ENCODE measurements at places on chromosomes 5 and 9. TPM values are rescaled to one million over a fixed set of nuclear protein-coding genes. Genes with fewer than 3 reads are reported as not detected.

Gene CDX1
- total RNA-seq: not detected

GRCh38 chr5:33310451-33310850 is 130.3 kb upstream of the TARS1 start:
- H3K27ac ChIP-seq: no peak overlapping the region
- no peak overlapping the region for H3K4me3 ChIP-seq
- H3K36me3 ChIP-seq: no peaks in the 10 kb centered on the region
- no peak for DNase-seq

DNA sequence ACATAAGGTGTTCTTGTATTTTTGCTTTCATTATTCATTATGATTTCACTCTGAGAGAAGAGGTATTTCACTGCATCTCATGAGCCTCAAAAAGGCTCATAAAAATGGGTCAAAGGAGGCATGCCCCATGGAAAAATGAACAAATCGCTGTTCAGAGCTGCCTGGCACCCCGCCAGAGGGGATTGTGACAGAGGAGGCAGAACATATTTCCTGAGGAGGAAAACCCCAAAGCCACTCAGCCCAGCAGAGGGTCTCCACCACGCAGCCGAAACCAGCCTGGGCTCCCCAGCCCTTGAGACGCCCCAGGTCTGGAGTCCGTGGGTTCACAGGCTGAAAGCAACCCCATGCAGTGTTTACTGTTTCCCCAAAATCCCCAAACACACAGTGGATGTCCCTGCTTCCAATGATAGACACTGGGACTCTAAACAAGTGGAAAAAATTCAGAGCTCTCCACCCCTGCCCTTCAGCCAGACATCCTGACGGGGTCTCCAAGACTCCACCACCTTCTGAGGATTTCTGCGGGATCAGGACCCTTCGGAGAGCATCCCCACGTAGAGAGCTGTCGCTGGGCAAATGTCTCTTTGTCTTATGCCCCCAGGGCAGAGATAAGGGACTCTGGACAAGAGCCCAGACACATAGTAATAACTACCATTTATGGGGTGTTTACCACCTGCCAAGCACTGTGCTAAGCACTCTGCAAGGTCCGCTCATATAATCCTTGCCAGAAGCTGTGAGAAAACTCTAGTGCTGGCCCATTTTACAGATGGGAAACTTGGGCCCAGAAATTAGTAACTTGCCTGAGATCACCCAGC is 122.3 kb downstream of the PAX5 start:
- no peak overlapping the region for H3K4me3 ChIP-seq
- no peaks in the 10 kb centered on the region for H3K27me3 ChIP-seq
- H3K36me3 ChIP-seq: no peaks in the 10 kb centered on the region
- no peak for DNase-seq

- peaks cover 34% of the 10 kb centered on the region for H3K36me3 ChIP-seq
- H3K27me3 ChIP-seq: no peaks in the 10 kb centered on the region
Observed at GRCh38 chr9:132651259-132651658, 18.5 kb downstream of the DDX31 start.

- no peak overlapping the region for H3K4me3 ChIP-seq
- no peak for DNase-seq
- H3K4me1 ChIP-seq: no peaks in the 10 kb centered on the region
- H3K36me3 ChIP-seq: no peaks in the 10 kb centered on the region
- no peak overlapping the region for H3K27ac ChIP-seq
- H3K27me3 ChIP-seq: no peaks in the 10 kb centered on the region
Observed at GRCh38 chr9:128226412-128226801, 23.2 kb downstream of the DNM1 start.

DNA sequence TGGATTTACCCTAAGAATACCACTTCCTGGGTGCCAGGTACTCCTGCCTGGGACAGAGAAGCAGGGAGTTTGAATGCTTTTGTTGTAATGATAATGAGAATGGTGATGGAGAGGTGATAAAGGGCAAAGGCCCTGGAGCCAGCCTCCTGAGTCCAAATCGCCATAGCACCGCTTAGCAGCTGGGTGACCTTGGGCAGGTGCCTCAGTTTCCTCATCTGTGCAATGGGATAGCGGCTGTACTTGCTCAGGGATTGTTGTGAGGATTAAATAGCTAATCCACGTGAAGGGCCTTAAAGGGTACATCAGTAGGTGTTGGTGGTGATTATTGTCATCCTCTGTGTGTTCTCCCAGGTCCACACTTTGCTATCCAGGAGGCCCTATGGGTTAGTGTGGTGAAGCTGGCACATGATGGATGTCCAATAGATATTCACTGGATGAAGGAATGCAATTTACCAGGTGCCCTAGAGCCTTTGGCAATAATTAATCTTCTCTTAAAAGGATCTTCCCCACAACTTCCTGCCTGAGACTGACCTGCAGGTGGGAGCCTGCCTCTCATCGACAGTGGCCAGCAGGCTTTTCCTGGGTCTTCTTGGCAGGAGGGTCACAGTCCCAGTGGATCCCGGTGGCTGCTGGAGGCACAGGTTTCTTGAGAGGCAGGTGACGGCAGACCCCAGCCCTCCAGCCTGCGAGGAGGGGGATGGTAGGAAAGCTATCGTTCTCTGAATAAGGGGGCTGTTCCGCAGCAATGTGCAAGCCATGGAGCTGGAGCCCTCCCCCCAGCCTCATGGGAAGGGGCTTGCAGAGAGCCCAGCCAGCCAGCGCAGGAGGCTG is 160.2 kb downstream of the MACROH2A1 start:
- H3K4me1 ChIP-seq: no peaks in the 10 kb centered on the region
- no peaks in the 10 kb centered on the region for H3K27me3 ChIP-seq
- H3K4me3 ChIP-seq: no peak overlapping the region
- H3K27ac ChIP-seq: no peak overlapping the region

GRCh38 chr5:38639377-38640358 is 83.2 kb upstream of the LIFR start:
- H3K27me3 ChIP-seq: no peaks in the 10 kb centered on the region
- DNase-seq: no peak
- no peak overlapping the region for H3K4me3 ChIP-seq
- H3K36me3 ChIP-seq: no peaks in the 10 kb centered on the region

DNA sequence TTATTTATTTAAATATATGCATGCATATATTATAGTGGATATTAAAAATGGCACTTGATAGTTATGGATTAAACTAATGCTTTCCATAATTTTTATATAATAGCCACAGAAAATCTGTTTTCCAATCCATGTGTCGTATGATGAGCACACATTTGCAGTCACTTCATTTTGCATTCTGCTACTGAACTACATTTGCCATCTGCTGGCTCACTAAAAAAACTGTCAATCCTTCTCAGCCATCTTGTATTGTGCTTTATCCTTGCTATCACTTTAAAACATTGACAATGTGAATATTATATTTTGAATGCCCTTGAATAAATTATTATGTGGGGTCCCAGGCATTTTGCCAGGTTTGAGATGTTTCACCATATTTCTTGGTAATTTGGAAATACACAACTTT is 586.6 kb downstream of the DNAH5 start:
- H3K27me3 ChIP-seq: no peaks in the 10 kb centered on the region
- H3K4me3 ChIP-seq: no peak overlapping the region
- no peaks in the 10 kb centered on the region for H3K36me3 ChIP-seq
- H3K4me1 ChIP-seq: no peaks in the 10 kb centered on the region

Data from Panc1 (cell line).